ENCODE measurements at places on chromosomes 3 and 15.

DNA sequence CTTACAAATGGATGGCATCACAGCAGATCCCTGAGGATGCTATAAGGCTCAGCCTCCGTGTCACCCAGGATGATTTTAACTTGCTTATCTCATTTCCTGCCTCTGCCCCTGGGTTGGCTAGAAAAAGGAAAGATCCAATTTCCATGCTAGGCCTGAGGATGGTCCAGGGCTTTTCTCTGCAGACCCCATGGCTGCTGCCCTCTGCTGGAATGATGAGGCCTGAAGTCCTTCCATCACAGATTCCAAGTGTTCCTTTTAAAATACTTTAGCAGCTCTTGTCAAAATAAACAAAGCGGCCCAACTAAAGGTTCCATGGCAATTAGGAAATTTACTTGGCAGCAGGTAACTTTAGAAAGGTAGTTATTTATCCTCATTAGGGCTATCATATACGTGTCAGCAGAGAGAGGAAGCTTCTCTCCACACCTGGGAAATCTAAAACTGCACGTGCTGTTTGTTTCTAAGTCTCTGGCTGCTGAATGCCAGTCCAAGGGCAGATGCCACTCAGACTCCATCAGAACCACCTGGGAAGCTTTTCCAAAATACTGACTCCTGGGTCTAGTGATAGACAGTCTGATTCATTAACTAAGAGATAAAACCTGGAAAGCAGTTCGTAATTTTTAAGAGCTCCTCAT, 401.9 kb upstream of the IL12A start:
- DNase-seq, result peak; percentile 68

DNA sequence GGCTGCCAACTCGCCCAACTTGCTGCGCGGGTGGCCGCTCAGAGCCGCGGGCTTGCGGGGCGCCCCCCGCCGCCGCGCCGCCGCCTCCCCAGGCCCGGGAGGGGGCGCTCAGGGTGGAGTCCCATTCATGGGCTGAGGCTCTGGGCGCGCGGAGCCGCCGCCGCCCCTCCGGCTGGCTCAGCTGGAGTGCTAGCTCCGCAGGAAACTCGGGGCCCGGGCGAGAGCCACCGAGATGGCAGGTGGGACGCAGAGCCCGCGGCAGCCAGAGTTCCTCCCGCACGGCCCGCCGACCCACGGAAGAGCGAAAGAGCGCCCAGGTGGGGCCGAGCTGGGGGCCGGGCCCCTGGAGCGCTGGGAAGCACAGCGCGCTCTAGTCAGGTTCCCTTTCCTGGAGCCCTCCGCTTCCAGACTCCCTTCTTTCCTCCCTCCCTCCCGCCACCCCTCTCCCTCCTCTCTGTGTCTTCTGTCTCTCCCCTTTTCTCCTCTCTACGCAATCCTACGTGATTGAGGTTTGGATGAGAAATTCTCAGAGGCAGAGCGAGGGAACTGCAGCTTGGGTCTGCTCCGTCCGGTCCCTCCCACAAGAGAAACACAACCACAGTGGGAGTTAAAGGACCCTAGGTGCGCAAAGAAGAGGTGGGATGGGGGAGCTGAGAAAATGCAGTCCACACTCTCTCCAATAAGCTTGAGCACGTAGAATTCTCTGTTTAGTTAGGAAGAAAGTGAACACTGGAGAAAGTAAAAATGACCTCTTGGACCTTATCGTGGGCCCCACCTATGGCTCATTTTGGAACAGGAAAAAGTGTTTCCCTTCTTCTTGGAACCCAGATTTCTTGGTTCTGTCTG, 317.3 kb downstream of the FGF12 start:
- DNase-seq, result peak; percentile 18

- no peak for DNase-seq
These were observed 36.0 kb upstream of the IDH2 start for GRCh38 chr15:90138071-90138833.

GRCh38 chr3:126364731-126365301, 7.6 kb upstream of the KLF15 start:
- no peak for DNase-seq

DNA sequence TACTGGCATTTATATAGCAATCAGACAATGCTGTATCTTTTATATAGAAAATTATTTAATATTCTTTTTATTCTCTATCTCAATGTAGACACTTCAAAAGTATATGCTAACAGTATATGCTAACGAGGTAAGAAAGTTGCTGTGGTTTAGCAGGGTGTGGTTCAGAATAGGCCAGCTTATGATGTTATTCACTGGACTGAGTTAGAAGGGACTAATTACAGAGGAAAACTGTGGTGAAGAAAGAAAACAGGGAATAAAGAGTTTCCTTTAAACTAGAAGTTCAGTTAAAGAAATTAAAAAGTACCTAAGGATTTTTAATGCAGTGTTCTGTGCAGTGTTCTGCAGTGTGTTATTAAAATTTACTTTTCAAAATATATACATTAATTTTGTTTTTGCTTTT, 59.4 kb downstream of the MYO9A start:
- DNase-seq, result no peak

All from cardiac fibroblast (primary cell).